ENCODE measurements at places on chromosomes 6 and 20. TPM values are rescaled to one million over a fixed set of nuclear protein-coding genes. Genes with fewer than 3 reads are reported as not detected.

DNA sequence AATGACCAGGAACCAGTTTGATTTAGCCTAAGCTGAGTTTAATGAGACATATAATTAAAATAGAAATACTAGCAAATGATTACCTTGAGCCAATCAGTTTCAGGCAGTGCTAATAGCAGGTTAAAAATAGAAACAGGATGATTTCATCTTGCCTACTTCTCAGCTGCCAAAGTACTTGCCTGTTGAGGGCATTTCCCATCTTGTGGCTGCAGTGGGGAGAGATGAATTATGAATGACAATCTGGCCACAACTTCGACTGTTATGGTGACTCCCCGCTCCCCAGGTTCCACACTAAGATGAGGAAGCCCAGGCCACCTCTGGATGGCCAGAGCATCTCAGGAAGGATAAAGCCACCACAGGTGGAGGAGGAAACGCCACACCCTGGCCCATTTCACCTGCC is 31.3 kb downstream of the MBOAT1 start:
- peaks cover 19% of the 10 kb centered on the region for H3K36me3 ChIP-seq
- peaks cover 3% of the 10 kb centered on the region for H3K4me1 ChIP-seq
- no peak overlapping the region for H3K27ac ChIP-seq
- no peak for DNase-seq
- H3K27me3 ChIP-seq = peaks cover 1% of the 10 kb centered on the region

DNA sequence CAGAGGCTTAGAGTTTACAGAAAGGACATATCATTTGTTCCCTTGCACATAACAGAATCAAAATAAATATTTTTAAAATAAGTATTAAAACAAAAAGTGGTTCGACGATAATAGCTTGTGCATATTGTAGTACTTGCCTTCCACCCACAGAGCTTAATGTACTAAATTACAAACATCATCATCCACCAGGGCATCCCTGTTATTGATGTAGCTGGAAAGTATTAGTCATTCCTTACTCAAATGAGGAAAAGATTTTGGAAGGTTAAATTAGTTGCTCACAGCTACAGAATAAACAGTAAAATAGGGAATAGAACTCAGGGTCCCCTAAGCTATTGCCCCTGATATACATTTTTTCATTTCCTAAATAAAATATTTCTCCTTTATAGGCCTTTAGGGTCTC is 150.3 kb downstream of the PTPRK start:
- peaks cover 12% of the 10 kb centered on the region for H3K36me3 ChIP-seq
- peaks cover 10% of the 10 kb centered on the region for H3K4me1 ChIP-seq
- H3K27me3 ChIP-seq = no peaks in the 10 kb centered on the region
- H3K27ac ChIP-seq = no peak overlapping the region
- no peak overlapping the region for H3K4me3 ChIP-seq

DNA sequence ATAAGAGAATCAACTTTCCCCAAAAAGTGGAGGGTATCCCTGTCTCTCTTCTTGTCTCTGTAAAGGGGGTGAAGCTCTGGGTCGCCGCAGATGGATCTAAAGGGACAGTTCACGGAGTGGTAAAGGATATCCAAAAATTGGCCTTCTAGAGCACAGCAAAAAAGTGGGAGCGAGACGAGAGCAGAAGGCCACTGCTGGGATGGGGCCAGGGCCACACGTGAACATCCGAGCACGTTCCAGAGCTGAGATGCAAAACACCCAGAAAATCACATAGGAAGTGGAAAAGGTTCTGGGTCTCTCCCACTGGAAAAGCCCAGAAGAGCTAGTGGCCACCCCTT is 837 bp downstream of the TRAM2 start:
- H3K4me1 ChIP-seq = peaks cover 49% of the 10 kb centered on the region
- H3K27ac ChIP-seq = peak overlapping the region; percentile 68
- peaks cover 3% of the 10 kb centered on the region for H3K36me3 ChIP-seq
- peak overlapping the region; percentile 92 for H3K4me3 ChIP-seq
- no peak for DNase-seq
- H3K27me3 ChIP-seq = peaks cover 24% of the 10 kb centered on the region

GRCh38 chr20:14986026-14986655 is 648.7 kb upstream of the FLRT3 start:
- no peak overlapping the region for H3K27ac ChIP-seq
- peaks cover 13% of the 10 kb centered on the region for H3K36me3 ChIP-seq
- no peak for DNase-seq
- peaks cover 1% of the 10 kb centered on the region for H3K27me3 ChIP-seq

GRCh38 chr20:3492669-3493068 is 21.9 kb downstream of the ATRN start:
- H3K27ac ChIP-seq = no peak overlapping the region
- H3K27me3 ChIP-seq = no peaks in the 10 kb centered on the region
- DNase-seq = no peak
- H3K4me3 ChIP-seq = no peak overlapping the region
- H3K4me1 ChIP-seq = no peaks in the 10 kb centered on the region

GRCh38 chr6:133512410-133513016 is 271.4 kb downstream of the EYA4 start:
- H3K4me3 ChIP-seq = no peak overlapping the region
- no peak overlapping the region for H3K27ac ChIP-seq
- no peaks in the 10 kb centered on the region for H3K36me3 ChIP-seq
- peak; percentile 52 for DNase-seq

GRCh38 chr20:34001378-34001777 is 7.7 kb downstream of the RALY start:
- H3K27me3 ChIP-seq = no peaks in the 10 kb centered on the region
- no peak overlapping the region for H3K27ac ChIP-seq
- peaks cover 7% of the 10 kb centered on the region for H3K36me3 ChIP-seq
- no peak for DNase-seq
- no peak overlapping the region for H3K4me3 ChIP-seq

- no peaks in the 10 kb centered on the region for H3K27me3 ChIP-seq
- no peak overlapping the region for H3K27ac ChIP-seq
- H3K4me1 ChIP-seq = peaks cover 2% of the 10 kb centered on the region
- DNase-seq = no peak
These were observed 76.0 kb upstream of the ADGRB3 start for GRCh38 chr6:68559070-68559469.

- H3K36me3 ChIP-seq = no peaks in the 10 kb centered on the region
- H3K4me3 ChIP-seq = no peak overlapping the region
- peaks cover 15% of the 10 kb centered on the region for H3K4me1 ChIP-seq
- no peak overlapping the region for H3K27ac ChIP-seq
- no peaks in the 10 kb centered on the region for H3K27me3 ChIP-seq
These were observed 7.8 kb upstream of the MRPS18A start for GRCh38 chr6:43695215-43695966.

DNA sequence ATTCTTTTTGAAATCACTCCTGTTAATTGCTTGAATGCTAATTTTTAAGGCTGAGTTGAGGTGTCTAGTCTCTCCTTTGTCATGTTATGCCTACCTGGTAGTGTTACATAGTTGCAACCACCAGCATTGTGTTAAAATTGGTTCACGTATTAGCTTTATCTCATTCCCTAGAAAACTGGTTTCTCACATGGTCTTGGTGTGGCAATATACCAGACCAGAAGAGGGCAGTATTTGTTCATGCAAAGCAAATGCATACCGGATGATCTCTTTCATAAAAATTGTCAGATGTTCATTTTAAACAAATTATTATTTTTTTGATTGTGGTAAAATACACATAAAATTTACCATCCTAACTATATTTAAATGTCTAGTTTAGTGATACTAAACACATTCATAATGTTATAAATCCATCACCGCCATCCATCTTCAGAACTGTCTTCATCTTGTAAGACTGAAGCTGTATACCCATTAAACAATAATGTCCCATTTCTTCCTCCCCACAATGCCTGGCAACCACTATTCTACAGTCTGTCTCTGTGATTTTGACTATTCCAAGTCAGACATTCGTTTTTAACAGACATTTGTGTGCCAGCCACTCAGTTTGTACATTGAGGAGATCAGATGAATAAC is 92.8 kb downstream of the ATRN start:
- no peak overlapping the region for H3K4me3 ChIP-seq
- no peaks in the 10 kb centered on the region for H3K27me3 ChIP-seq
- peak; percentile 20 for DNase-seq
- no peaks in the 10 kb centered on the region for H3K36me3 ChIP-seq
- H3K4me1 ChIP-seq = no peaks in the 10 kb centered on the region

- H3K4me1 ChIP-seq = peaks cover 7% of the 10 kb centered on the region
- no peak within 1 kb of the TSS for H3K27ac ChIP-seq
- no peak for DNase-seq
- H3K27me3 ChIP-seq = peaks cover 6% of the 10 kb centered on the region
These were observed at the start of gene PGC for GRCh38 chr6:41747256-41748101. Gene PGC (minus strand): TSS chr6:41747397. CDS start chr6:41747334, 63 bp downstream.

- H3K27me3 ChIP-seq = peaks cover 6% of the 10 kb centered on the region
- peaks cover 4% of the 10 kb centered on the region for H3K36me3 ChIP-seq
- H3K27ac ChIP-seq = peak overlapping the region; percentile 24
These were observed 34.7 kb downstream of the TAF4 start for GRCh38 chr20:62030834-62031434.

GRCh38 chr20:32018269-32019155 is 8.3 kb downstream of the CCM2L start:
- H3K4me3 ChIP-seq = peak overlapping the region; percentile 89
- peaks cover 13% of the 10 kb centered on the region for H3K27me3 ChIP-seq
- peaks cover 22% of the 10 kb centered on the region for H3K36me3 ChIP-seq
- H3K4me1 ChIP-seq = peaks cover 20% of the 10 kb centered on the region

The MAS1 gene
- not detected for total RNA-seq

The ACTL10 gene
- total RNA-seq = not detected

The TGM3 gene
- total RNA-seq = not detected

The DLK2 gene
- total RNA-seq = 0.18 TPM

The TREM1 gene
- 0.38 TPM for total RNA-seq

The GPSM3 gene
- total RNA-seq = 49.0 TPM
